HuH-7 (cell line): ENCODE measurements at places on chromosomes 13 and 19.

DNA sequence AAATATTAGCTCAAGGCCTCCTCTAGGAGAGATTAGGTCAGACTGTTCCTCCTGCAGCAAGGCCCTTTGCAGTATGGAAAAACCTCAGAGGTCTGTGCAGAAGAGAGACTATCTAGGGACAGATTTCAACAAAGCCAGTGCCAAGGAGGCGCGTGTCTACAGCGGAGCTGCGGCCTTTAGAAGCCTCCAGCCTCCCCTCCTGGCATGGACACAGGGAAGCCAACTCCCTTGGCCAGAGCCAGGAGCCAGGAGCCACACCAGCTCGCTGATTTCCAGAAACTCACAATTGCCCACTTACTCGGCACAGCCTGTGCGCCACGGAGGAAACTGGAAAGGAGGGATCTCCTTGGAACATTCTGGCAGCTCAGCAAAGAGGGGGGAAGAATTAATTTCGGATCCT, 63.4 kb downstream of the INSR start:
- no peak for DNase-seq

DNA sequence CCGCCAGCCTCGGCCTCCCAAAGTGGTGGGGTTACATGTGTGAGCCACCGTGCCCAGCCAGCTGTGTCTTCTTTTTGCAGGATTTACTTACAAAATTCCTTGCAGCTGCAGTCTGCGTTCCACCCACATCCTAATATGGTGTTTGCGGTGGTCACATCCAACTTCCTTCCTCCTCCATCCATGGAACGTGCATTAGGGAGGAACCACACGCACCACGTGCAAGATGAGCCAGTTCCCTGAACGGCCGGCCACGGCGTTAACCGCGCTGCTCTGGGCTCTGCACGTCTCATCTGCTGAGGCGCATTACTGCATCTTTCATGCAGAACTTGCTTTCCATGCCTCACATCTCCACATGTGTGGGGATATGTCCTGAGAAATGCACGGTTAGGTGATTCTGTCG, 13.0 kb upstream of the SIGLEC11 start:
- no peak for DNase-seq

DNA sequence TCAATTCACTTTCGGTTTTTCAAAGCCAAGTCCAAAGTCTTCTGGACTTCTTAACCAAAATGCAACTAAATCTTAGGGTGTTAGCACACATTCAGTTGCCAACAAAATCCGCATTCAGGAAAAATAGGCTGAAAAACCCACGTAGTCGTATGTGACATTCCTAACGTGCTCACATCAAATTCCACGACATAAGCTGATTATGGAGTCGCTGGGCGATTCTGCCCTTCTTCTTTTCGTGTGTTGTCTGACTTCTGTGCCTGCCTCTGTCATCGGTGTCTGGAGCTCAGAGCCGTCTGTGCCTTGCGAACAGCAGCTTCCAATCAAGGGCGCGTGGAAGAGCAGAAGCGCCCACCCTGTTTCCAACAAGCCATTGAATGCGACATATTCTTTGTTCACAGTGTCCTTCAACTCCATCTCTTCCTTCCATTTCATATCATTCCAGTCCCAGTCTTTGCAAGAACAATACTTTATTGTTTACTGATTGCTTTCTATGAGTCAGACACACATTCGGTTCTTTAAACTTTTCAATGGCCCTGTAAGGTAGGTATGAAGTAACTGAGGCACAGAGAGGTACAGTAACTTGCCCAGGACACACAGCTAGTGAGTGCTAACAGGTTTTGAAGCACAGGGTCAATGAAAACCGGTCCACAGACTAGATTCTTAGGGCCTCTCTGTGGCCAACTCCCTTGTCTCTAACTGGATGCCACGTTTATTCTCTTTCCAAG, 8.2 kb upstream of the ZNF507 start:
- no peak for DNase-seq

DNA sequence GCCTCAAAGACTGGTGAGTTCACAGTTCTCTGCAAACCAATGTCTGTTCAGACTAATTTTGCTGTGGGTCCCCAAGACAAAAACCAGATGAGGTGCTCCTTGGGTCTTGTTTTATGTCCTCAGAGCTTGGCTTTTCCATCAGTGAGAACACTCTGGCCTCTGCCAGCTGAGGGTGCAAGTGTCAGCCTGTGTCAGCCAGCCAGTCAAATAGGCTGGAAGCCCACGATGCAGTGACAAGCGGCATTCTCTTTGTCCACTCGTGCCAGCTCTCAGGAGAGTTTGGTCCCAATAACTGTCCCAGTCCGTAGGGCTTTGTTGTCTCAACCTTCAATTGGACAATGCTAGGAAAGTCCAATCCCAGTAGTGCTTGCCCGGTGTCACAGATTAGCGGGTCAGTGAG, 9.4 kb upstream of the AKT2 start:
- no peak for DNase-seq
